Activated CD4-positive, alpha-beta memory T cell treated with anti-CD3 and anti-CD28 coated beads, Interleukin-2, amount 10 ng/mL, durations not matched to agents 7 days and 5 days (primary cell): ENCODE measurements at places on chromosomes 3 and 15.
A peak's percentile ranks its signal among the peaks of the same experiment; 100 is the strongest.

GRCh38 chr3:88117683-88118082 lies 32.1 kb upstream of the C3orf38 start:
- no peak overlapping the region for H3K27ac ChIP-seq
- peaks cover 28% of the 10 kb centered on the region for H3K4me1 ChIP-seq
- H3K27me3 ChIP-seq: no peaks in the 10 kb centered on the region

GRCh38 chr15:59609730-59610712 lies 1.6 kb upstream of the GCNT3 start:
- peaks cover 34% of the 10 kb centered on the region for H3K27me3 ChIP-seq
- no peak for DNase-seq
- H3K4me3 ChIP-seq: no peak overlapping the region
- H3K4me1 ChIP-seq: peaks cover 3% of the 10 kb centered on the region
- H3K36me3 ChIP-seq: no peaks in the 10 kb centered on the region
- H3K27ac ChIP-seq: no peak overlapping the region

DNA sequence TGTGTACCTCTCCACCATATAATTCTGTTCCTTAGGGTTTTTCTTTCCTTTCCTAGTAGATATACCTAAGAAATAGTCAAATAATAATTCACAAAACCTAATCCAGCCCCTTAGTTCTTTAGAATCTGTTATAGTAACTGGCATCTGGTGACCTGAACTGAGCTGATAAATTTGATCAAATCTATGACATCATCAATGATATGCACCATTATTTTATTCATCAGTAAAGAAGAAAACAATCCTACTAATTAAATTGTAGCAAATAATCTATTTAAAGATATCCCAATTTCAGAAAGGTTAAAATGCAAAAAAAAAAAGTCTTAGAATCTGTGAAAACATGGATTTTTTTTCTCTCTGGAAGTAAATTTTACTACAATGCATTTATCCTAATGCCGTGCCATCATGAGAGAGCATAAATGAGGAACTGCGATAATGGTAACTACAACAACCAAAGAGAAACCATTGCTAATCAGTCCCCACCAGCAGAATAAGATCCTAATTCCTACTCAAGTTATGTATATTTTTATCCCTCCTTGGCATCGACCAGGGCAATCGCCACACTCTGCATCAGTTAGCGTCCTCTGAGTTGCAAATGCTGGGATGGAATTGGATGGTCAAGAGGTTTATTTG lies 6.6 kb upstream of the MNS1 start:
- no peak for DNase-seq
- no peaks in the 10 kb centered on the region for H3K36me3 ChIP-seq
- no peak overlapping the region for H3K27ac ChIP-seq
- peaks cover 10% of the 10 kb centered on the region for H3K4me1 ChIP-seq

DNA sequence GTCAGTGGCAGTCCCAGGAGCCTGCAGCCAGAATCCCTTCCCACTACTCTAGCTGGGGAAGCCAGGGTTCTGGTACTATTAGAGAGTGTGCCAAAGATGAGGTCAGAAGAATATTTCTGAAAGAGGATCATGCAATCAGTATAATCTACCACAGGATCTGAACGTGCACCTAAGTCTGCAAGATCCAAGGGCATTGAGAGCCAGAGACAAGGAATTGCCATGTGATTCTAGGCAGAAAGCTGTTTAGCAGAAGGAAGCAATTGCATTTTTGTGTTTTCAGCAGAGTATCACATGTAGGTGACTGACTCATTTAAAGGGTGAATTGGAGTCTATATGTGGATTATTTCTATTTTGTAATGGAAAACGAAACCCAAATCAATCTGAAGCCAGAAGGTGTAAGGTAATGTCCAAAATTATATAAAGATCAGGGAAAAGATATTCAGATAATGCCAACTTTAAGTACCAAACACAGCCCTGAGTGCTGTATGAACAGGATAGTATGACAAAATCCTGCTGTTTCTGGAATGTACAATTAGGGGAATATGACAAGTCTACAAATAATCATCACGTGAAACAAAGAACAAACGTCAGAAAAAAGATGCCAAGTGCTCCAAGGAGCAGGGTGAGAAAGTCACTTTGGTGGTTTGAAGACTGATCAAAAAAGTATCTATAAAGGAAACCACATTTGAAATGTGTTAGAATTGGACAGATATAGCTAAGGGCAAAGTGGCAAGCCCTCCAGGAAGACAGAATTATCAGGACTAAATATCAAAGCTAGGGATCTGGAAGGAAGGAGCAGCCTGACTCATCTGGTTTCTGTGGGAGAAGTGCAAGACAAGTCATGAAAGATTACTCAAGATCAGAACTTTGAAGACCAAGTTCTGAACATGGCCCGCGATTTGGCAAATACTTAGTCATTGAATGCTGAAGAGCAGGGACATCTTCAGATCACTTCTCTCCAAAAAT lies 1036.6 kb downstream of the NTRK3 start:
- no peaks in the 10 kb centered on the region for H3K4me1 ChIP-seq
- H3K36me3 ChIP-seq: no peaks in the 10 kb centered on the region
- H3K4me3 ChIP-seq: no peak overlapping the region
- no peaks in the 10 kb centered on the region for H3K27me3 ChIP-seq

DNA sequence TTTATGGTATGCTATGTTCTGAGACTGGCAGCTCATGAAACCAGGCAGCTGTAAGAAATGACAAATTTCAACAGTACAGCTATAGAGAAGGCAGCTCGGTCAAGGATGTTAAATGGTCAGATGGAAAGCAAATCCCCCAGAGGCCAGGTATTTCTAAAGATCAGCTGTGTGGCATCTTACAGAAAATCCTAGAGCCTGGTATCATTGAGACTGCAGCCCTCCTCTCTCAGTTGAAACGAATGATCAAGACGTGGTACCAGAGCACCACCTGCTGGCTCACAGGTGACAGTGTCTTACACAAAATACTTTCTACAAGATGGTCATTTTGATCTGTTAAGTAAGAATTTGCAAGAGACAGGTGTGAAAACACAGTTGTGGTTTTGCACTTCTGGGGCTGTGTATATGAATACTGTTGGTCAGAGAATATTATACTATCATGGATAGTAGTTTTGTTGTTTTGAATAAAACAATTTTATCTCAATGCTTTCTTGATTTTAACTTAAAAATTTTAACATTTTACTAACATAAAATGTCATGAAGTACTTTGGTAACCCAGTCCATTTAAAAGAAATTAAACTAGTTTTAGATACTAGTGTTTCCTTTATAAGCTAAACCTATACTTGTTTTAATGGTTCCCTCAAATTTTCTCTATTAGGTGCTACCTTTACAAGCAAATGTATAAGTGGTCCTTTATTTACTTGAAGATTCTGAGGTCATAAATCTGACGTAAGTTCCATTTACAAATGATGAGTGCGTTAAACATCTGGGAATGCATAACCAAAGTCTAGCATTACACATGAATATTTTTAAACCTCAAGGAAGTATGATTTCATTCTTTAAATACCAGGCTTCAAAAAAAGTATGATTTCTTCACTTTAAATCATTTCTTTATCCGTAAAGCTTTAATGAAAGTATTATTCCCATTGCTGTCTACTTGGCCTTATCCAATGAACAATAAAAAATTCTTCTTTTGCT lies 121.8 kb downstream of the PDZRN3 start:
- no peak overlapping the region for H3K4me3 ChIP-seq
- no peak overlapping the region for H3K27ac ChIP-seq
- H3K36me3 ChIP-seq: no peaks in the 10 kb centered on the region
- H3K4me1 ChIP-seq: no peaks in the 10 kb centered on the region
- peaks cover 5% of the 10 kb centered on the region for H3K27me3 ChIP-seq

GRCh38 chr3:83321457-83321856 lies 1560.0 kb upstream of the GBE1 start:
- H3K27ac ChIP-seq: no peak overlapping the region
- H3K4me3 ChIP-seq: no peak overlapping the region
- no peaks in the 10 kb centered on the region for H3K27me3 ChIP-seq
- no peaks in the 10 kb centered on the region for H3K4me1 ChIP-seq
- DNase-seq: no peak

- H3K36me3 ChIP-seq: no peaks in the 10 kb centered on the region
- no peak for DNase-seq
- no peak overlapping the region for H3K4me3 ChIP-seq
These were observed 33.1 kb upstream of the ALDH1L1 start for GRCh38 chr3:126213379-126214028.

GRCh38 chr3:81492040-81492439 lies 269.4 kb downstream of the GBE1 start:
- no peaks in the 10 kb centered on the region for H3K27me3 ChIP-seq
- H3K4me3 ChIP-seq: no peak overlapping the region
- DNase-seq: no peak
- no peaks in the 10 kb centered on the region for H3K36me3 ChIP-seq
- H3K4me1 ChIP-seq: no peaks in the 10 kb centered on the region

DNA sequence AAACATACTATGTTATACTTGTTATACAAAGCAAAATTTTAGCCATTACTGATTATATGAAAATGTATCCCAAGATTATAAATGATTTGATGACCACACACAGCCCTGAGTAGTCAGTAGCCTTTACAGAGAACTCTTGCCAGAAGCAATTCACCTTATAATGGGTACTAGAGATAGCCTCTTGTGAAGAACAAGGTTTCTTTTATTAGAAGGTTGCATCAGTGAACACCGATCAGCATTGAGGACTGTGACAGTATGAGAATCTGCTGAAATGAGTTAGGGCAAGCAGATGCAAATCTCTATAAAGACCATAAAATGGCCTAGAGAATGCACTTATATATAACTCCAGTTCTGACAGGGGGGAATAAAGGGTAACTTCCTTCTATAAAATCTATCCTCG lies 10.1 kb downstream of the CDC25A start:
- no peak overlapping the region for H3K27ac ChIP-seq
- DNase-seq: no peak
- peaks cover 84% of the 10 kb centered on the region for H3K36me3 ChIP-seq
- H3K4me1 ChIP-seq: peaks cover 10% of the 10 kb centered on the region
- H3K27me3 ChIP-seq: no peaks in the 10 kb centered on the region

GRCh38 chr3:184559336-184559735 lies 2.2 kb upstream of the EPHB3 start:
- no peak overlapping the region for H3K4me3 ChIP-seq
- H3K36me3 ChIP-seq: no peaks in the 10 kb centered on the region
- H3K27me3 ChIP-seq: peaks cover 48% of the 10 kb centered on the region
- H3K4me1 ChIP-seq: peaks cover 34% of the 10 kb centered on the region

DNA sequence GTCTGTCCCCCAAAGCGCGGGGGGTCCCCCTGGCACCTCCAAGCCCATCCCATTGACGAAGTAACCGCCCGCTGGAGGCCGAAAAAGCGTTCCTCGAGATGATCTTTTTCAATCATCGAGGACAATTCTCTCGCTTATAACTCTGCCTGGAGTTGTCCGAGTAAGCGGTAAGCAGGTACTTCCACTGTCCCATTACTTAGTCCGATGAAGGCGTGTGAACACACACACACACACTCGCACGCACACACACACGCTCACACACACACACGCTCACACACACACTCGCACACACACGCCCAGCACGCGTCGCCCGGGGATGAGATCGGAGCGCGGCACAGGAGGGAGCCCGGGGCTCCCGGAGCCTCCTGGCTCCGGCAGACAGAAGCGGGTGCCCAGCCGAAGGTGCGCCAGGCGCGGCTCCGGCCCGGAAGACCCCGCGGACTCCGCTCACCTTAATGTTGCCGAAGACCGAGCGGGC lies 430 bp downstream of the SLCO2A1 start:
- no peaks in the 10 kb centered on the region for H3K36me3 ChIP-seq
- no peak for DNase-seq
- peaks cover 45% of the 10 kb centered on the region for H3K27me3 ChIP-seq

DNA sequence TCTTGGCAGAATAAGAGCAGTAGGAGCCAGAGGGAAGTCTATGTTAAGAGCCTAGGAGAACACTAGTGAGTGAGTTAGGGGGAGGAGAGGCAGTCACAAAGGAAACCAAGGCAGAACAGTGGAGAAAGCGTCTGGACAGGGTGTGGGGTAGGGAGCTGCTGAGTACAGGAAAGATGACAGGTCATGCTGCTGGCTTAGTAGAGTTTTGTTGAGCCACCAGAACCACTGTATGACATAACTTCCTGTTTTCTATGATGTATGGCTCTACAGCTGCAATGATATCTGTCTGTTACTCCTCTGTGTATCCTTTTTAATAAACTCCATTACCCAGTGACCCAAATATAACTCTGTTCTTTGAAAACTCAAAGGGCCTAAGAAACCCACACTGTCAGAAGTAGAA lies 10.6 kb upstream of the STT3B start:
- H3K27me3 ChIP-seq: no peaks in the 10 kb centered on the region
- peak; percentile 53 for DNase-seq
- peaks cover 3% of the 10 kb centered on the region for H3K36me3 ChIP-seq
- H3K27ac ChIP-seq: peak overlapping the region; percentile 63
- peaks cover 21% of the 10 kb centered on the region for H3K4me1 ChIP-seq

DNA sequence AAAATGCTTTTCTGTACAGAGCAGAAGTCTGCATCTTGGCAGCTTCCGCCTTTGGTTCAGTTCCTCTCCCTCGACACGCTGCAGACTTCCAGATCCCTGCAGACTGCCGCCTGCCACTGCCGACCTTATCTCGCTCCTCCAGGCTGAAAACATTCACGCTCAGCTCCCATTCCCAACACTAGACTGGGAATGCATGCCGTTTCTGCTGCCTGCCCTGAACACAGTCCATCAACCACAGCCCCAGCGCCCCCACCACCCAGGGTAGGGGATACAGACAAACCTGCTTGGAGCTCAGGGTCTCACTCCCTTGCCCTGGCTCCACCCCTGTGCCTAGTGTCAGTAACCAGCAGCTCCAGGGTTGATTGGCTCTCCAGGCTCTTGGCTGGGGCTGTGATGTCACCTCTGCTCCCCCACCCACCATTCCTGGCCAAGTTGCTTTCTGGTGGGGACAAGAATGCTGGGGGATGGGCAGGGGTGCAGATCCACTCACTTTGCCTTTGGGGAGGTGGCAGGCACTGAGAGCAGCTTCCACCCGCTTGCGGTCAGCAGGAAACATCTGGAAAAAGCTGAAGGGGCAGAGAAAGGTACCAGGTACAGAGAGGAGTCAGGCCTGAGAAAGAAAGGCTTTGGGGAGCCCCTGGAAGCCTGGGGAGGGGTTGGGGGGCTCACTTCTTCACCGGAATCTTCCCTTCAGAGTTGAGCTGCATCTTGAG lies 6.1 kb downstream of the PLCB2 start:
- no peak for DNase-seq
- no peak overlapping the region for H3K27ac ChIP-seq
- H3K27me3 ChIP-seq: no peaks in the 10 kb centered on the region
- H3K4me3 ChIP-seq: no peak overlapping the region

DNA sequence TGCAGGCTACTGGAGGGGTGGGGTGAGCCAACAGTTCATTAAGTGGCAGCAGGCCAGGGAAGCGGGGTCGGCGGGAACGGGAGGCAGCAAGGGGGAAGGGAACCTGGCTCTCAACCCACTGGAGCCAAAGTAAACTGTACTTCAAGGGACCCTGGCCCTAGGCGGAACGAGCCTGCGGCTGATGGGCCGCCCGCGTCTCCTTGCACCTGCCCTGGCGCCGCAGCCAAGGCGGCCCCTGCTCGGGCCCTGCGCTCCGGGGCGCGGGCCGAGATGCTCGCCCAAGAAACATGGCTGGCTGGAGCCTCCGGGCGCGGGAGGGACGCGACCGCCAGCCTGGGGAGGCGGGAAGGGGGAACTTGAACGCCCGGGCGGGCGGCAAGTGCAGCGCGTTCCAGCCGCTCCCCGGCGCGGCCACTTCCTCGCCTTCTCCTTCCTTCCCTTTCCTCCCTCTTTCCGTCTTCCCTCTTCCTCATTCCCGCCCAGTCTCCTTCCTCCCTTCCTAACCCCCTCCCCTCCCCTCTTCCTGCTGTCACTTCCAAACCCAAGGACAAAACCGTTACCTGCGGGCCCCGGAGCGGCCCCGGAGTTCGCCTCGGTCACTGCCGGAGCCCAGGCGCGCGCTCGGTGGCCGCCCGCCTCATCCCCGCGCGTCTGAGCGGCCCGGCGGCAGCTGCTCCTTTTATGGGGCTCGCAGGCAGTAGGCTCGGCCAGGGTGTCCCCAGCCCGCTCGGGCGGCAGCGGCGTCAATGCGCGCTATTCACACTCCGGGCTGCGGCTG lies 489.7 kb downstream of the MAGI1 start:
- no peak overlapping the region for H3K4me3 ChIP-seq
- H3K27me3 ChIP-seq: peaks cover 2% of the 10 kb centered on the region
- DNase-seq: no peak
- H3K4me1 ChIP-seq: no peaks in the 10 kb centered on the region
